ENCODE measurements at places on chromosomes 2 and 18.

DNA sequence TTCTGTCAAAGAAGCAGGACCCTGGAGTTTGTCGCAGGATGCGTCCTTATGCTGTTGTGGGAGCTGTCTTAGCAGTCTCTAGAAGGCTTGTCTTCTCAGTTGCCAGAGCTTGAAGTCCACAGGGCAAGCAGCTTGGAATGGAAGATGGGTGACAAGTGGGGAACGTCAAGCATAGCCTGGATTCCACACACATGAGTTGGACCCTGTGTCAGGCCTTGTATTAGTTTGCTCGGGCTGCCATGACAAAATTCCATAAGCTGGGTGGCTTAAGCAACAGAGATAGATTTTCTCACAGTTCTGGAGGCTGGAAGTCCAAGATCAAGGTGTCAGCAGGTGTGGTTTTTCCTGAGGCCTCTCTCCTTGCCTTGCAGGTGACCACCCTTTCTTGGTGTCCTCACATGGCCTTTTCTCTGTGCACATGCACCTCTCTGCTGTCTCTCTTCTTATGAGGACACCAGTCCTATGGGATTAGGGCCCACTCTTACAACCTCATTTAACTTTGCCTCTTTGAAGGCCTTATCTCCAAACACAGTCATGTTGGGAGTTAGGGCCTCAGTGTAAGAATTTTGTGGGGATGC, 51.3 kb downstream of the THNSL2 start:
- no peak for DNase-seq

GRCh38 chr2:199830531-199830930, 20.5 kb downstream of the FTCDNL1 start:
- no peak for DNase-seq

DNA sequence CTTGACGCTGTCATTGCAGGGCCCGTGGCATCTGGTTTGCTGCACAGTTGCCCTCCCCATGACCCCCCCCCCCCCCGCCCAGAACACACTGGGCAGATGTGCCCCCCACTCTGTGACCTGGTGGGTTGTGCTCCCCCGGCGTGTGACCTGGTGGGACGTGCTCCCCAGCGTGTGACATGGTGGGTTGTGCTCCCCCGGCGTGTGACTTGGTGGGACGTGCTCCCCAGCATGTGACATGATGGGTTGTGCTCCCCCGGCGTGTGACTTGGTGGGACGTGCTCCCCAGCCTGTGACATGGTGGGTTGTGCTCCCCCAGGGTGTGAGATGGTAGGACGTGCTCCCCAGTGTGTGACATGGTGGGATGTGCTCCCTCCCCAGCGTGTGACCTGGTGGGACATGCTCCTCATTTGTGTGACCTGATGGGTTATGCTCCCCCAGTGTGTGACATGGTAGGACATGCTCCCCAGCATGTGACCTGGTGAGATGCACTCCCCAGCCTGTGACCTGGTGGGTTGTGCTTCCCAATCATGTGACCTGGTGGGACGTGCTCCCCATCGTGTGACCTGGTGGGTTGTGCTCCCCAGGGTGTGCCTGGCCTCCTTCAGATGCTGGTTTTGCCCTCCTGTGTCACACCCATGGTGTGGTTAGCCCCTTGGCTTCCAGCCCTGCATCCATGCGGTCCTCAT, 213.7 kb downstream of the AGAP1 start:
- no peak for DNase-seq

- no peak for DNase-seq
Observed at GRCh38 chr2:238108423-238109183, 8.5 kb downstream of the ESPNL start.

GRCh38 chr18:13627639-13628038, 98.7 kb downstream of the FAM210A start:
- no peak for DNase-seq

- no peak for DNase-seq
Observed at GRCh38 chr18:60975420-60975819, 357.8 kb upstream of the CDH20 start.

DNA sequence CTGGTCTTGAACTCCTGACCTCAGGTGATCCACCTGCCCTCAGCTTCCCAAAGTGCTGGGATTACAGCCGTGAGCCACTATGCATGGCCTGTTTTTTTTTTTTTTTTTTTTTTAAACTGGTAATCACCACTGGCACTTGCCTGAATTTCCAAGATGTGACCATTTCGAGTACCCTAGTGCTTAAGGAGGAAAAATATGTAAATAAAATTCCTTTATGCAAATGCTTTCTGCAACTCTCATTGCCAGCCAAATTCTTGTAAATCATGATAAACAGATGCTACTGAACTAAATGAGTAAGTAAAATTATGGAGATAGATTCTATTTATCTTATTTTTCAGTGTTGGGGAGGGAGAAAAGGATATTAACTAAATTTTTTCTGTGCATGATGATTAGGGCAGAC, 18.6 kb downstream of the CDCA7 start:
- no peak for DNase-seq

DNA sequence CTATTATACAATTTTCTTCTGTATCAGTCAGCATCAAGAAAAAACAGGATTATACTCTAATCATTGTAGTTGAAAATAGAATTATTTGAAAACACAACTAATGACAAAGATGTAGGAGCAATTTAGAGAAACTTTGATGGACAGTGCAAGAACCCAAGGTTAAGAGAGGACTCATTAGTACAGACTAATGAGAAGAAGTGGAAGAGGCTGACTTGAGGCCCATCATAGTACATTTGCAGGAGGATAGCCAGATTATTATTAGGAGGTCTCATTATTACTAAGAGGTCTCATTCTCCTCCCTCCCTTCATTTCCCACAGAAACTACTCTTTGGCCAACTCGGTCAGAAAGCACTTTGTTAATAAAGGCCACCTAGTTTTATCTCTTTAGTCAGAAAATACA, 1983.0 kb downstream of the SUCLG1 start:
- no peak for DNase-seq

GRCh38 chr18:79186649-79187048, 117.5 kb downstream of the ATP9B start:
- no peak for DNase-seq

- DNase-seq = no peak
Observed at GRCh38 chr2:32363597-32363996, 6.8 kb downstream of the BIRC6 start.

GRCh38 chr2:98492441-98492840, 47.8 kb downstream of the INPP4A start:
- no peak for DNase-seq

DNA sequence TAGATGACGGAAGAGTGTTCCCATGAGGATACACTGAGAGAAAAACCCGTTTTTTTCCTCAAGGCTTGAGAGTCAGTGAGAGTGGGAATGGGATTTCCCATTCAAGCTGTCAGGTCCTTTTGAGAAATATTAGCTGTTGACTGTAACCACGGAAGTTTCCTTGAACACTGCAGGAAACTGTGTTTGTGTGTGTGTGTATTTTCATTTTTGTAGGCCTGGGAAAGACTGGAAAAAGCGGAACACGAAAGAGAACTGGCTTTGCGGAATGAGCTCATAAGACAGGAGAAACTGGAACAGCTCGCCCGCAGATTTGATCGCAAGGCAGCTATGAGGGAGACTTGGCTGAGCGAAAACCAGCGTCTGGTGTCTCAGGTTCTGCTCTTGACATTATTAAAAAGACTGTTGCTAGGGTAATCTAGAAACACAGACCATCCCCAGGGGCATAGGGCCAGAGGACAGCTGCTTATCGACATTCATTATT, 98.8 kb upstream of the EML6 start:
- no peak for DNase-seq

DNA sequence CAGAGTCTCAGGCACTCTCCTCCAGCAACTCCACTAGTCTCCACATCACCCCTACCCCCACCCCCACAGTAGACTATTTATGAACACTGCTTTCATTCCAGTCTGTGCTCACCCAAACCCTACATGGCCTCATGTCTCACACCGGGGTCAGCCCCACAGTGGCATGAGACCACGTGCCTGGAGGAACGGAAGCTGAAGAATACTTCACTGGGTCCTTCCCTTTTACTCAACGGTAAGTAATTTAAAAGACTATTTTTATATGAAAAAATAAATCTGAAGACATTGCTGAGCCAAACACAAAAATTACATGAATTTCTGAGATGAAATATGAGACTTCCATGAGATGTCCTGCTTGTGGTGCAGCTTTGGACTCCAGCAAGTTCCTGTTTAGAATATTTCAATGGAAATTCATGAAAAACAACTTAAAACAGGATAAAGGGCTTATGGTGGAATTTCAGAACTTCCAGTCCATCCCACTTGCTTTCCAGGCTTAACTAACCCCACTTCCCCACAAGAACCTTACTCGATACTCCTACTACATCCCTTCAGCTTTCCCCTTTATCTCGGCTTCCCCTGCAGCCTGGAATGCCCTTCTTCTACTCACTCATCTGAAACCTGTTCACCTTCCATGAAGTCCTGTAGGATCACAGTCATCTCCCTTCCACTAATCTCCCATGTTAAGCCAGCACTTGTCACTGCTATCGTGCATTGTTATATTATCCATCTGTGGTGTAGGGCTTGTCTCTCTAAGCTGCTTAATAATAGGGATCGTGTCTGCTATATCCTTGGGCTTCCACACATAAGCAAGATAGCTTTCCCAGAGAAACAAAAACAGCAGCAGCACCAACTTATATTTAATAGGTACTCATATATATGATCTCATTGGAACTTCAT, 47.9 kb downstream of the SLC14A1 start:
- no peak for DNase-seq

- peak; percentile 18 for DNase-seq
Observed at GRCh38 chr18:3649135-3649632, 199.2 kb downstream of the TGIF1 start.

DNA sequence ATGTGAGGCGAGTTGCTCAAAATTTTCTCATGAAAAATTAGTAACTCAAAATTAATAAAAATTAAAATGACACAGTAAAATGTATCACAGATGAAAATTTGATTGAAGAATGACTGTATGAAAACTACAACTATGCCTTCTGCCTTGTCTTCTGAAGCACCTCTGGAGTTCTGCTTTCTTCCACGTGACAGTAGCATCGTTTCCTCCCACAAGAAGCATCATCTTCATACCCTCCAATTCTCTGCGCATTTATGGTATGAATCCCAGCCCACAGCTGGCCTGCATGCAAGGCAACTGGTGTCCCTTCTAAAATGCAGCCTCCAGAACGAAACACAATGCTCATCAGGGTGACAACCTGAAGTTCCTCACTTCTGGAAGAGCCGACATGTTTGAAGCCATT, 189.9 kb downstream of the MYO1B start:
- DNase-seq = no peak

DNA sequence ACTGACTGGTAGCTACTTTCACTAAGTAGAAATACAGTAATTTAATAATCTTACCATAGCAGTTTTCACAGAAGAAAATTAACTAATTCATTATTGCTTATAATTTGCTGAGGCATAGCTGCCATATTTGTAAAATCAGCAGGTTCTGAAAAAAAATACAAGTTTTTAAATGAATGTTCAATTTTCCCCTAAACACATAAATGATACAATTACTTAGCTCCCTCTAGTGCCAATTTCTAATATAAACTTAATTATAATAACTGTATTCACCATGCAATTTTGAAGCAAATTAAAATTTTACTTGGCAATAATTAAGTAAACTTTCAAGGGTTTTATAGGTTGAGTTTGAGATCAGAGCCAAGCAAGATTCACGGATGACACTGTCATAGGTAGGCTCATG, 1321.6 kb upstream of the ACVR2A start:
- no peak for DNase-seq

- DNase-seq = peak; percentile 72
Observed at GRCh38 chr2:237864940-237865622, 5.7 kb downstream of the RAMP1 start.

DNA sequence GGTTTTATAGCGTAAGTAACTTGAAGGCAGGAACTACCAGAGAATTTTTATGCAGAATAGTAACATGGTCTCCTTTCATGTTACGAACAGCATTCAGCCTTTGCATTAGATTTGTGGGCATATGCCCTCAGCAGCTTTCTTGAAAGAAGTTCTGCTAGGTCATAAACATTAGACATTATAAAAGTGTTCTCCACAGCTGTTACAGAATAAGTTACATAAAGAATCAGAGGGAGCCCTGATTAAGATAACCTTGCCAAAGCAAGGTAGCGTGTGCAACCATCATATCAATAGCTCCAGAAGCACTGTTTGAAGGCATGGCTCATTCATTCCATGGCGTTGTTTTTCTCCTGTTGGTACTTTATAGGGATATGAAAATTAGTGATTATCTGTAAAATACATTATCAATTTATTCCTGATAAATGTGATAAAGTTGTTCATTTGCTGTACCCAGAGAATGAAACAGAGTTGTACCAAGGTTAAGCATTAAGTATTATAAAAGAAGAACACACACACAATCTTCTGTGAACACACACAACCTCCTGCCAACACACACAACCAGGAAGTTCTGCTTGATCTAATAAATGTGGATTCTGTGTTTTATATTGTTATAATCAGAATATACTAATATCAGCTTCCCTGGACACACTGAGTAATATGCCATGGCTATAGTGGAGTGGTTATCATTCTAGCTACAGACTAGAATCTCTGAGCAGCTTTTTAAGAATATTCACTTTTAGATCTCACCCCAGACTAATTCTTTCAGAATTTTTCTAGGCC, 286.7 kb upstream of the SLC39A10 start:
- DNase-seq = no peak

DNA sequence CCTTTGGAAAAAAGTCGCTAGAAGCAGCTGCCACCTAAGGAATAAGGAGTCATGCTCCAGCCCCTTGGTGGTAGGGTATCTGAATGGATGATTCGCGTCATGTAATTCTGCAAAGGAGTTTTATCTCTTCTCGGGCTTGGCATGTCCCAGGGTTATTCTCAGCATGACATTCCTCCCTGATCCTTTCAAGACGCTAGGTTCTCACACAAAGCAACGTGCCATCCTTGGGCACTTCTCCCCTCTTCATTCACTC, 355.6 kb downstream of the MYCN start:
- no peak for DNase-seq

- DNase-seq = no peak
Observed at GRCh38 chr2:25881764-25882163, 3.5 kb upstream of the ASXL2 start.

GRCh38 chr18:44651918-44652572, 28.6 kb upstream of the SETBP1 start:
- DNase-seq = no peak

- DNase-seq = no peak
Observed at GRCh38 chr2:180653481-180653880, 326.9 kb upstream of the UBE2E3 start.

GRCh38 chr18:8463791-8464190, 145.4 kb upstream of the RAB12 start:
- no peak for DNase-seq

Measured in SJSA1 (cell line).